ENCODE measurements at places on chromosomes 16 and 17.

- no peak for DNase-seq
These were observed 4.4 kb downstream of the NOL3 start for GRCh38 chr16:67174706-67175231.

- DNase-seq: no peak
These were observed 23.2 kb upstream of the SPNS2 start for GRCh38 chr17:4475463-4475862.

DNA sequence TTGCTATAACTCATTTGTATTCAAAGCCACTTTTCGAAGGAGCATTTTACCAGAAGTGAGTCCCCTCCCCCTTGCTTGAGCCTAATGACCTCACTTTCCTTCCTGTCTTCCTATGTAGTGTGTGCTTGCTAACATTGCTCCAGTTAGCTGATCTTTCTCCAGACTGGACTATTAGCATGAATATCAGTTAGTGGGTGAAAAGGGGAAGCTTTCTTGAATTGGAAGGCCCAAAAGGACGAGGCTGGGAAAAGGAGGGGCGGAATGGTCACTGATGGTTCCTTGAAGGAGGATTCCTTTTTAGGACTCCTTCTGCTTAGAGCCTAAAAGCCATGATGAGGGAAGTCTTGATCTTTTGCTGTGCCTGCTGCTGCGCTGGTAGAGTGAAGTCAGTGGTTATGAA is 11.9 kb downstream of the MAP3K3 start:
- DNase-seq: no peak

GRCh38 chr17:6361733-6362132 is 73.2 kb downstream of the AIPL1 start:
- no peak for DNase-seq

DNA sequence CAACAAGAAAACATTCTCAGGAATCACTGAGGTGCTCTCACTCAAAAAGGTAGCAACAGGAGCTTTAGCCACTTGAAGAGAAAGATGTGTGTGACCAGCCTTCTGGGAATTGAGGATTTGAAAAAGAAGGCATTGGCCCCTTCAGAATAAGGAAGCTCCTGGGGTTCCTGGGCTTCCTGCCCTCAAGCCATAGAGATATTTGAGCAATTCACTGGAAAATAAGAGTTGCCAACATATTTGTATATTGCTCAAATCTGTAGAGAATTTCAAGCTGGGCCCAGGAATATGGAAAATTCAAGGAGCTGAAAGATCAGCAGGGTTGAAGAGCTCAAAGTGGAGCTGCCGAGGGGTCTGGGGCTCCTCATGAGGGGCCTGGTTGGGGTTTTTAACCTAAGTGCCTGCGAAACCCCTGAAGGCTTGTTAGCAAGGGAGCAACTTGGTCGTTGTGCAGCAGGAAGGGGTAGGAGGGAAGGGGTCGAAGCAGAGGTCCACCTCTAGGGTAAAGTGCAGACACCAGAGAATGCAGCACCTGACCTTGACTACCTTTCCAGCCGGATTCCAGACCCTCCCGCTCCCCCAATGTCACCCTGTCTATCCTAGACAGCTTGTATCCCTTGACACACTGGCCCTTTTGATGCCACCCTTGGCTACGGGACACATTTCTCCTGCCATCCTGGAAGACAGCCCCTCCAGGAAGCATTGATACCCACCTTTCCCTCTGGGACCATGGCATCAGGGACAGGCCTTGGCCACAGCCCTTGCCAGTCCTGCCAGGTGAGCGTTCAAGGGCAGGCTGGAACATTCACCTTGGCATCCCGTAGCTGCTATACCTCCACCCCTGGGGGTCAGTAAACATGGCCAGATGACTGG is 67.6 kb upstream of the SREBF1 start:
- no peak for DNase-seq

GRCh38 chr17:80771612-80772005 is 220.0 kb upstream of the CHMP6 start:
- no peak for DNase-seq

- peak; percentile 67 for DNase-seq
These were observed 119.0 kb downstream of the SNX29 start for GRCh38 chr16:12095275-12096156.

GRCh38 chr16:89200124-89200849 is at the start of gene SLC22A31:
SLC22A31 (minus strand) TSS chr16:89200537; CDS start chr16:89200501, 36 bp downstream.
- DNase-seq: no peak

DNA sequence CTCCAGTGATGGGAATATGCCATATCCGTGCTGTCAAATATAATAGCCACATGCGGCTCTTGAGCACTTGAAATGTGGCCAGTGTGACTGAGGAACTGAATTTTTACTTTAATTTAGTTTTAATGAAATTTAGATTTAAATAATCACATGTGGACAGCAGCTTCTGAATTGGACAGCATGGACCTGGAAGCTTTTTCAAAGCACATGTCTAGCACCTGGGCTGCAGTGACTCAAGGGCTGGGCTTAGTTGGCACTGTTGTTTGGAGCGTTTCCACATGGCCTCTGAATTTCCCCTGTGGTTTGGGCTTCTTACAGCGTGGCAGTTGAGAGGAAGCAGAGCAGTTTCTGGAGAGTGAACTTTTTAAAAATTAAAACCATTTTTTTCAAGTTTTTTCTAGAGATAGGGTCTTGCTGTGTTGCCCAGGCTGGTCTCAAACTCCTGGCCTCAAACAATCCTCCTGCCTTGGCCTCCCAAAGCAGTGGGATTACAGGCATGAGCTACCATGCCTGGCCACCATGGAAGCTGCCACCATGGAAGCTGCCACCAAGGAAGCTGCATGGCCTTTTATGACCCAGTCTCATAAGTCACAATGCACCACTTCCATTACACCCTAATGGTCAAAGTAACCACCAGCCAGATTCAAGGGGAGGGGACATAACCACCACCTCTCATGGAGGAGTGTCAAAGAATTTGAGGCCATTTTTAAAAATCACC is 6.7 kb upstream of the TOB1 start:
- peak; percentile 37 for DNase-seq

DNA sequence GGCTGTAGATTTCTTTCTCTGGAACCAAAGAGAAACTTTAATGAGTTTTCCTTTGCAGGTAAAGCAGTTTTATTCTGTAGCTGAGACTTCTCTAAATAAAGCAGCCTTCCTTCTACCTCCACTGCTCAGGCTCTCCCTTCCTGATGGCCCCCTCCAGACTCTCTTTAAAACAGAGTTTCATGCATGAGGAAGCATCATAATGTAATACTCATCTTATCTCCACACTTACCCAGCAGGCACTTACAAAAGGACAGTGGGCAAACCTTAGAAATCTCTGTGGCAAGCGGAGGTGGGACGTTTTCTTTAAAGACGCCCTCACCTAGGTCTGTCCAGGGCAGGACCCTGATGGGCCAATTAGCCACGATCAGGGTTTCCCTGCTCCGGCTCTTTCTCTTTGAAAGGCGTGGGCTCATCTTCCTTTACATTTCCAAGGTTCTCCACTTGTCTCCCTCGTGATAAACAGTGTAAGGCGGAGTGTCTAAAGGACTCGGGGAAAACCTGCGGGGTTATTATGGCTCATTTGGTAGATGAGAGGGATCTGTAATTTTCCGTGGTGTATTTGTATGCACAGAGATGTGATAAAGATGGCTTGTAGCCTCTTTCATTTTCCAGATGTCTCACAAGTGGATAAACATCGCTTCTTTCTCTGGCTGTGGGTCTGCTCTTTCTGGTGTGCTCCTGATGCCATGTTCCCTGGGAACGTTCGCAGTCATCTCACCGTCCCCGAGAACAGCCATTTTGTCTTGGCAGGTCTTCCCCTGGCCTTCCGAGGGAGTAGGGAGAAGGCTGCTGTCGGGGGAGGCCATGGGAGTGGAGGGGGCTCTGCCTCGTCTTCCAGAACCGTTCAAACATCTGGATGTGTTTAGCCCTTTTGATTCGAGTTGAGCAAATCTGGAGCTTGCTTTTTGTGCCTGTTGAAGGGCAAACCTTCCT is 239.0 kb downstream of the CCDC182 start:
- no peak for DNase-seq

- DNase-seq: peak; percentile 41
These were observed 30.0 kb upstream of the RNF43 start for GRCh38 chr17:58447039-58447975.

DNA sequence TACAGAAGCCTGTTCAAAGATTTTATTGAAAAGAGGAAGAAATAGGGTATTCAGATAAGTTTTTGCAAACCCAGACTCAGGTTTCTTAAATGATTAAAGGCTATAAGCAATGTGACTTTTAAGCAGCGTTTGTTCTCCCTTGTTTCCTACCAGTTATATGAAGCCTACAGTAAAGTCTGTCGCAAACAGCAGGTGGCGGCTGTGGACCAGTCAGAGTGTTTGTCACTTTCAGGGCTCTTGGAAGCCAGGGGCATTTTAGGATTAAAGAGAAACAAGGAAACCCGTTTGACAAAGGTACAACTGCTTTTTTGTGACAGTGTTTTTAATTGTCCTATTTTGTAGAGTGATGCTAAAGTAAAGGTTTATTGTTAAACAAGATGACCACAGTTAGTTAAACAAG is 7.7 kb upstream of the RARA start:
- DNase-seq: no peak

GRCh38 chr17:73797594-73798110 is 153.4 kb upstream of the SDK2 start:
- DNase-seq: no peak

DNA sequence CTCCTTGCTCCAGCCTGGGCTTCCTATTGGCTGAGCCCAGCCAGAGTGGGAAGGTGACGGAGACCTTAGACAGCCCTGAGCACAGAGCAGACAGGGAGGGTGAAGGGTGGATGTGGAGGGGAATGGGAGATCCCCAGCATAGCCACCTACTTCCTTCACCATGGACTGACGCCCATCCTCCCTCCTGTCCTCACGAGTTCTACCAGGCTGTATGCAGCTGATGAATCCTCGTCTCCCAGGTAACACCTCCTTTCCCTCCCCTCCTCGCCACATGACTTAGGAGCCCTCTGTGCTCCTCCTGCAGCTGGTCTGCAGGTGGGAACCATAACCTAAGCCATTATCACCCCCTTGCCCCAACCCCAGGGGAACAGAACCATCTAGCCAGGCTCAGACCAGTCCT is 9.0 kb upstream of the CRHR1 start:
- DNase-seq: no peak

- no peak for DNase-seq
These were observed 2449.5 kb downstream of the TP53TG3F start for GRCh38 chr16:35908942-35909341.

All from activated gamma-delta T cell treated with Interleukin-2 at 50 U/mL for 16 hours (primary cell).